ENCODE measurements at places on chromosomes 4 and X.
A peak's percentile ranks its signal among the peaks of the same experiment; 100 is the strongest.

GRCh38 chrX:124534536-124534935 is 188.2 kb downstream of the SH2D1A start:
- no peak for DNase-seq

GRCh38 chr4:143559757-143560147 is 46.2 kb downstream of the SMARCA5 start:
- DNase-seq = peak; percentile 7

GRCh38 chr4:48329976-48330375 is 11.4 kb upstream of the SLAIN2 start:
- no peak for DNase-seq

- DNase-seq = no peak
These were observed 140.6 kb downstream of the TBL1X start for GRCh38 chrX:9605484-9605883.

DNA sequence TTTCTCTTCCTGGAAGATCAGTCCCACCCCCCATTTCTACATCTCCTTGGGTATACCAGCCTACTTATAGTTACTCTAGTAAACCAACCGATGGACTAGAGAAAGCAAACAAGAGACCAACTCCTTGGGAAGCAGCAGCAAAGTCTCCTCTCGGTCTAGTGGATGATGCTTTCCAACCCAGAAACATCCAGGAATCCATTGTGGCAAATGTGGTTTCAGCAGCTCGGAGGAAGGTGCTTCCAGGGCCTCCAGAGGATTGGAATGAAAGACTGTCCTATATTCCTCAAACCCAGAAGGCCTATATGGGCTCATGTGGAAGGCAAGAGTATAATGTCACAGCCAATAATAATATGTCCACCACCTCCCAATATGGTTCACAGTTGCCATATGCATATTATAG is 78.2 kb upstream of the MYOZ2 start:
- no peak for DNase-seq

DNA sequence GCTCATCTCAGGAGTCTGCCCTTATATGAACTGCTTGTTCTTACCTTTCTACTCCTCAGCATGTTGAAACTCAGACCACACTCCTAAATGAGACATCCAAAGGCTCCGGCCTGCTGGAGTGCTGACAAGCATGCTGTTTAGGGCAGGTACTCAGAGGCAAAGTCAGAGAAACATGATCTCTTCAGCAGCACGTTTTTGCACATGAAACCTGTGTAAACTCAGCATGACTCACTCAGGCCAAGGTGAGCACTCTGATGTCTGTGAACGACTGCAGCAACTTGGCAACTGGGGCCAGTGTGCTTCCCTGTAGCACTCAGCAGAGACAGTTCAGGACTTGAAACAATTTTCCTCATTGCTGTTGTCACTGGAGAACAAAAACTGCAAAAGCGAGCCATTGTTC is 109.6 kb downstream of the PACRGL start:
- DNase-seq = no peak

DNA sequence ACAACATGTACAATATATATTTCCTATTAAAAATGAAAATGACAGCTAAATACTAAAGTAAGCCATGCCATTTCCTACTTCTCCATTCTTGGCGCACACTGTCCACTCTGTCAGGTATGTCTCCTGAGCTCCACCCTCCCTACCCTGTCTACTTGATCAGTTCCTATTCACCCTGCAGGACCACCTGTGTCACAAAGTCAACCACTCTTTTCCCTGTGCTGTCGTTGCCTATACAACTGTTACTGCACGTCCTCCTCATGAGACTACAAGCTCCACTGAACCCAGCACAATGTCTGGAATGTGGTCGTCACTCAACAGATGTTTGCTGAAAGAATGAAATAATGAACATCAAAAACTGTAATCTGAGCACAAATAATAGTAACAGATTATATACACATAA is 54.9 kb downstream of the SLC9A7 start:
- no peak for DNase-seq

GRCh38 chr4:99683895-99684294 is 26.3 kb upstream of the C4orf54 start:
- no peak for DNase-seq

DNA sequence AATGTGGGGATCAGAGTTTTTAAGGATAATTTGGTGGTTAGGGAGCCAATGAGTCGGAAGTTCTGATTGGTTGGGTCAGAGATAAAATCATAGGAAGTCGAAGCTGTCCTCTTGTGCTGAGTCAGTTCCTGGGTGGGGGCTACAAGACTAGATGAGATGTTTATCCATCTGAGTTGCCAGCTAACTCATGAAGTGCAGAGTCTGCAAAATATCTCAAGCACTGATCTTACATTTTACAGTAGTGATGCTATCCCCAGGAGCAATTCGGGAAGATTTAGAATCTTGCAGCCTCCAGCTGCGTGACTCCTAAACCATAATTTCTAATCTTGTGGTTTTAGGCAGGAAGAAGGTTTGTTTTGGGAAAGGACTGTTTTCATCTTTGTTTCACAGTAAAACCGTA is 565.8 kb upstream of the SPANXN1 start:
- DNase-seq = no peak

DNA sequence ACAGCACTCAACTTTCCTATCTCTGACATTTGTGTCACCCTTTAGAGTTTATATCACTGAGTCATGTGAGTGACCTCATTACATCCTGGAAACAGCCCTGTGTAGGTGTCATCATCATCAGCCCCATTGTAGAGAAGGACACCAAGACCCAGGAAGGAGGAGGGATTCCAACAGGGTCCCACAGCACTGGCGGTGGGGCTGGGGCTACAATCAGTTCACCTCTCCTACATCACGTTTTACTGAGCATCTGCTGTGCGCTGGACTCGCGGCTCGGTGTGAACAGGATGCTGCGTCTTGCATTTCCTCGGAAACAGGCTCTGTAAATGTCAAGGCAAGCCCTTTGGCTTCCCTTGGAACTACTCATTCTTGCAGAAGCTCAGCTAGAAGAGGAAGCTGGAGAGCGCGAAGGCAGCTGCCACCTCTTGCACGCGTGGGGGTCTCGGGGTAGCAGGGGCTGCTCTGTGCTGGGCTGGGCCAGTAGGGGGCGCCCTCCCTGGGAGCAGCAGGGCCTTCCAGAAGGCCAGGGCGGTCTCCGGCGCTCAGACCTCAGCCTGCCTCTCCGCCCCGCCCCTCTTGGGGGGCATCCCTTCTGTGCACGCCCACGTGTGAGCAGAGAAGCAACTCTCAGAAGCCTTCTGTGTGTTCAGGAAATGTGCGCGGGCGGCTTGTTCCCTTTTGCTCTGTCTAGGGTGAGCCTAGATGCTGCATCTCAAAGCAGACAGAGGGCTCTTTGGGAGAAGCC is 29.0 kb downstream of the REELD1 start:
- DNase-seq = peak; percentile 24

GRCh38 chrX:129724754-129725153 is 14.0 kb upstream of the XPNPEP2 start:
- no peak for DNase-seq

GRCh38 chr4:1554876-1555265 is 129.2 kb downstream of the FAM53A start:
- DNase-seq = no peak

GRCh38 chr4:46379101-46379500 is 10.8 kb downstream of the GABRA2 start:
- DNase-seq = no peak

GRCh38 chr4:107966903-107967302 is 22.8 kb upstream of the HADH start:
- DNase-seq = no peak

DNA sequence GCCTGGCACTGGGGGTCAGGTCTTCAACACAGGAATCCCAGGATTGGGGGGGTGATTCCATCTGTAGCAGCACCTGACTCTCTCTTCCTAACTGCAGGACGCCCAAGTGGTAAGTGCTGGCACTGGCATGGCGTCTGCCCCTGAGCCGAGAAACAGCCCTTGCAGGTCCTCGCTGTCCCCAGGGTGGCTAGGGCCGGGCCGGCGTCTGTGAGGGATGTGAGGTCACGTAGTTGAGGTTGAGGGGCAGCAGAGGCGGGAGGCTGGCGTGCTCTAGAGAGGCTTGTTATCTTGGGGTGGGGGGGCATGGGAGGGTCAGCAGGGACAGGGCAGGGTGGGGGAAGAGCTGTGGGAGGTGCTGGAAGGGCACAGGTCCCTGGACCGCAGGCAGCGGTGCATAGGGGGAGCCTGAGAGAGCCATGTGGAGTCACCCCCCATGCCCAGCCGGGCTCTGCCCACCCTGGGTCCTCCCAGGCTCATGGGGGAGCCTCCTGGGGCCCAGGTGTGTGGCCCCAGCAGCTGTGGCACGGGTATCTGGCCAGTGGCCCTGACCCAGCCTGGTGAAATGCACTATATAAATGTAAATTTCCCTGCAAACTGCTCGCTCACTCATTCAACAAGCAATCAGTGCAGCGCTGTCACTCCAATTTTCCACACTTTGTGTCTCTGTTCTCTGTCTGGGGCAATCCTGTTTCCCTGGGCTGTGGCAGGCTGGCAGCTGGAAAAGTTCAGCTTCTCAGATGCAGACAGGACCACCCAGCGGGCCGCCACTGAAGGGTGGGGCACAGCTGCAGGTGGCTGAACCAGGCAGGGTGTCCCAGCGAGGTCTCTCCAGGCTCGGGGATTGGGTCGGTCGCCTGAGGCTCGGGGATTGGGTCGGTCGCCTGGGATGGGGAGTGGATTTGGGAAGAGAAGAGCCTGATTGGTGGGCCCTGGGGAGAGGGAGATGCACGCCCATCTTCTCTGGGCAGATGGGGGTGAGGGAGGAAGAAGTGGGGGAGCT is 102.2 kb upstream of the NKX1-1 start:
- DNase-seq = no peak

- no peak for DNase-seq
These were observed 3.4 kb upstream of the PRPS1 start for GRCh38 chrX:107624893-107625292.

GRCh38 chrX:15646543-15646942 is 18.1 kb downstream of the CLTRN start:
- DNase-seq = no peak

GRCh38 chrX:86946569-86946968 is 571.0 kb upstream of the KLHL4 start:
- no peak for DNase-seq

DNA sequence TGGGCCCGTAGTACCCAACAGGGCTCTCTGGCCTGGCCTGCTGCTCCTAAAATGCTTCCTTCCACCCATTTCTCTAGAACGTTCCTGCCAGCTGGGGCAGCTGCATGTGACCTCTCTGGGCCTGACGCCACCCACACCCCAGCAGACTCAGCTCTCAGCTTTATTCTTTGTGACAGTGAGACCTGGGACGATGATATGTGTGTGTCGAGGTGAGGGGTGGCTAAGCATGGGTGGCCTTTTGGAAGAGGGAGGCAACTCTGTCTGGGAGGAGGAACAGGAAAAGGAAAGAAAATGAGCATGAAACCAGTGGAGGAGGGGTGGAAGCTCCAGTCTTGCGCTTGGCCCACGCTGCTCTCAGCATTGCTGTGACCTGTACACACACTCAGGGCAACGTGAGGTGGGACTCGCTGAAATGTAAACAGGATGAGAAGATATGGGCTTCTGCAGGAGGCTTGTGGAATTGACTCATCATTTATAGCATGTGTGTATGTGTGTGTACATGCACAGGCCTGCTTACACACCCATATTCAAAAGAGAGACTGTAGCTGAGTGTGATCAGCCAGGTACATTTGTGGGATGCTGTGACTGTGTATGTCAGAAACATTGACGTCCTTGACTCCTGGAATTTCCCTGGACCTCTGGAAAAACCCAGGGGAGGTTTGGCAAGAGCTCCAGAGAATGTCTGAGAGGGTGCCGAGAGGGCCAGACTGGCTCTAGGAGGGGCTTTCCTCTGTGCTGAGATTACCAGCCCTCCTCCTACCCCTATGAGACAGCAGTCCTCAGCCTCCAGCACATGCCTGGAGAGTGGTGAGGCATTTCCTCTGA is 137.9 kb downstream of the PJA1 start:
- DNase-seq = no peak

- DNase-seq = no peak
These were observed 53.8 kb upstream of the LNX1 start for GRCh38 chr4:53645108-53645507.

DNA sequence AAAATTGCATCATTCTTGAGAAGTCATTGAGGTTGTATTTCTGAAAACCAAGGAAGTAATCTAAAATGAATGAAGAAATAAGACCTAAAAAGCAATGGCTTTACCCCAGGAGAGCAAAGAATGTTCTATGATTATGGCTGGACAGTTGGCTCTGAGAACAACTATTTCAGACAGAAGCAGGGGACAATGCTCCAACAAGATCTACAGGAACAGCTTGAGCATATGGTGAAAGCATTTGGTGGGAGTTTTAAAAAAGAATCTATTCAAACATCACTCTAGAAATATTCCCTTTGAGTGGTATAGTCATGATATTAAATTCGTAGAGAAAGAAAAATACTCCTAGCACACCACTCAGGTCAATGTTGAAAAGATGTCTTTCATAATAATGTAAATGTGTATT is 26.7 kb downstream of the DYNLT3 start:
- no peak for DNase-seq

- DNase-seq = no peak
These were observed 1039.7 kb downstream of the RAPGEF2 start for GRCh38 chr4:160142579-160142978.

GRCh38 chrX:118675966-118676349 is 51.4 kb upstream of the IL13RA1 start:
- no peak for DNase-seq

DNA sequence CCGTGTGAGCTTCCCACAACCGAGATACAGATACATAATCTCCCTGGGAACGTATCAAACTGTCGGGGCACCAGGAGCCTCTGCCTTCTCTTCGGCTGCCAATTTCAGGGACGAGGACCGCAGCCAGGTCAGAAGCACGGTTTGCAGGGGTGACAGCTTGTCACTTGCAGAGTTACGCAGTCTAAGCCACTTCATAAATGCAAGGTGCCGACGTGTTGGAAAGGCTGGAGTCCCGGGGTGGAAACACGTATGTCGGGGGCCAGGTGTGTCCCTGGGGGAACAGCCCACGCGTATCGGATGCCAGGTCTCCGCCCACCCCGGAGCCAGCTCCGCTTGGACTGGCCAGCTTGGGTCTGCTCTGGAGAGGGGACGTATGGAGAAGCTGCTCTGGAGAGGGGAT is 76.3 kb upstream of the SHOX start:
- no peak for DNase-seq
